Iris pigment epithelial cell (primary cell): ENCODE measurements at places on chromosomes 3 and 15.

DNA sequence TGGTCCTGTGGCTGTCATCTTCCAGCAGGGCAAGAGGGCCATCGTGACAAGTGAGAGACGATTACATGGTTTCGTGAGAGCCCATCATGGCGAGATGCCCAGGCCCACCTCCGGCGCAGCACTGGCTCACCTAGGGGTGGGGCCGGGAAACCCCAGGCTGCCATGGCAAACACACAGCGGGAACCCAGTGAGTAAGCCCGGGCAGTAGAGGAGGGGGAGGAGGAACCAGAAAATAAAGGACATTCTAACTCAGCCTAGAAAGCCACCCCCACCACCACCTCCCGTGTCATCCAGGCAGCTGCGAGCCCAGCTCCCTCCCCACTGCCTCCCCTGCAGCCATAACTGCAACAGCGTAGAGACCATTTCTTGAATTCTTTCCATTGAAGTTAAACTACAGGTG lies 52.3 kb downstream of the PCSK6 start:
- no peak for DNase-seq

- DNase-seq, result peak; percentile 72
Measured at GRCh38 chr3:192917028-192917403, 640 bp downstream of the MB21D2 start.

DNA sequence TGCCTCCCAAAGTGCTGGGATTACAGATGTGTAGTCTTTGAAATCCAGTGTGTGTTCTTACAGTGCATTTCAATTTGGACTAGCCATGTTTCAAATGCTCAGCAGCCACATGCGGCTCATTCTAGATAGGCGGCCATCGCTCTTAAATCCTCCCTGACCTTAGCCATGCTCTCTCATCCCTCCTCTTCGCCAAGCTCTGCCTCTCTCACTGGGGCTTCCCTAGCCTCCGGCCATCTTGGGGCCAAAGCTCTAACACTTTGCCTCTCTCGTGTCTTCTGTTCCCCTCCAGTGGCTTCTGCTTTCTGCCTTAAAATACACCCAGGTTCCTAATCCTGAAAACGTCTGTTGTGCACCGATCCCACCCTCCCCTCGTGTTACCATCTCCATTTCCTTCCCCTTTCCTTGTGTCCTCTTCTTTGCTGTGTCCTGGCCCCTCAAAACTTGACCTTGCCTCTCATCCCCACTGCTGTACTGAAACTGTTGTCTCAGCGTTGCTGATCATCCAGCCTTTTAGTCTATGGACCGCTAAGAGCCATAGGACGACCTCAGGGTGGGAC lies 1.4 kb upstream of the GHRL start:
- no peak for DNase-seq

GRCh38 chr3:17473761-17474160 lies 268.7 kb downstream of the TBC1D5 start:
- DNase-seq, result peak; percentile 9

DNA sequence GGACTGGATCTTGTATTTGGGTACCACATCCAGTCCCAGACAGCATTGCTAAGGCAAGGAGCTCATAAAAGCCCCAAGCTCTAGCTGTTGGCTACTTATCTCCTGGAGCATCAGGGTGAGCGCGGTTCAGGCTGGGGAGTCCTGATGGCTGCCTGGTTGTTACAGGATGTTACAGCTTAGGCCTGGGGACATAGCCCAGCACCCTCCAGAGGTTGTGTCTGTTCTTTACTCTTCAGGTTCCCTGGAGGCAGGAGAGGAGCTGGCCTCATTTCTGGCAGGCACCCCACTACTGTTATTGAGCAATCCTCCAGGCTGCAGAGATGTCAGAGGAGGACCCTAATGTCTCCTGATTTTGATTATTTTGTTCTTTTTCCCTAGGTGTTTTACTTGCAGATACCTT lies 26.6 kb downstream of the APBA2 start:
- peak; percentile 41 for DNase-seq

DNA sequence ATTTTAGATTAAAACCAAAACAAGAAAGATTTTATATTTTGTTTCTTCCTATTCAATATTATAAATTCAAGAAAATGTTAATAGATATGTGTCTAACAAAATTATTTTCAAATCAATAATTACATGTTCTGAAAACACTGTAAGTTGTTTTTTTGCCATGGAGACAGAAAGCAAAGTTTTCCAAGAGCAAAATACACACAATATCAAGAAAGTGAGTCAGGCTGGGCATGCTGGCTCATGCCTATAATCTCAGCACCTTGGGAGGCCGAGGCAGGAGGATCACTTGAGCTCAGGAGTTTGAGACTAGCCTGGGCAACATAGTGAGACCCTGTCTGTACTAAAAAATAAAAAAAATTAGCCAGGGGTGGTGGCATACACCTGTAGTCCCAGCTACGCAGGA lies 71.7 kb downstream of the TTC23 start:
- DNase-seq, result no peak

DNA sequence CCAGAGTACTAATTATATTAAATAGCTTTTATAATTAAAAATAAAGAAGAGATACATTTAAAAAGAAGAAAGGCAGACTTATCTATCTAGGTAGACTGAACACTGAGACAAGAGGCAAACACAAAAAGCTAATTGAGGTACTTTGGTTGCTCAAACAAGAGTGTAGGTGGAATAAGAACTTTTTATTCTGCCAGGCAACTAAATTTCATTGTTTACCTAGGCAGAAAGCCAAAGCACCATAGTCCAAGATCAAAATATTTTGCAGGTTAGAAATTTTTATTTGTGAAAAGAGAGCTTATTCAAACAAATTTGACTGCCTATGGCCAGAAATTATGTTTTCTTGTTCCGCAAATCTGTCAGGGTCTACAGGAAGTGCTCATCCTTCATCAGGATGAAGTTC lies 499.6 kb upstream of the GBE1 start:
- DNase-seq, result no peak

DNA sequence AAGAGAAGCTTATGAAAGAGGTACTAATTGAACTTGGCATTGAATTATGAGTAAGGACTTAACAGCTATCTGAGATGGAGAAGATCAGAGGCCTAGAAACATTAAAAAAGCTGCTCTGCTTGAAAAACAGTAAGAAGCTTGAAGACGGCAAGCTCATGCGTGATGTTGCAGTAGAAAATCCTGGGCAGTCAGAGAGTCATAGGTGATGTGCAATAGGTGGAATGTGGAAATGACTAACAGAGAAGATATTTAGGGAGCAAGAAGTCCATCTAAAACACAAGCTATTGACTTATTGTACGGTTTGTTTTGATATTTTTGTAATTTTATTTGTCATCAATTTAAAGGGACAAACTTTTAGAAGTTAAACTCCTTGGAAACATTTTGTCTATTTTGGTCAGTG lies 1101.4 kb downstream of the ROBO2 start:
- DNase-seq, result peak; percentile 95

- DNase-seq, result no peak
Measured at GRCh38 chr3:166304584-166304983, 467.4 kb upstream of the BCHE start.

- no peak for DNase-seq
Measured at GRCh38 chr3:147736226-147736625, 327.1 kb downstream of the ZIC1 start.

DNA sequence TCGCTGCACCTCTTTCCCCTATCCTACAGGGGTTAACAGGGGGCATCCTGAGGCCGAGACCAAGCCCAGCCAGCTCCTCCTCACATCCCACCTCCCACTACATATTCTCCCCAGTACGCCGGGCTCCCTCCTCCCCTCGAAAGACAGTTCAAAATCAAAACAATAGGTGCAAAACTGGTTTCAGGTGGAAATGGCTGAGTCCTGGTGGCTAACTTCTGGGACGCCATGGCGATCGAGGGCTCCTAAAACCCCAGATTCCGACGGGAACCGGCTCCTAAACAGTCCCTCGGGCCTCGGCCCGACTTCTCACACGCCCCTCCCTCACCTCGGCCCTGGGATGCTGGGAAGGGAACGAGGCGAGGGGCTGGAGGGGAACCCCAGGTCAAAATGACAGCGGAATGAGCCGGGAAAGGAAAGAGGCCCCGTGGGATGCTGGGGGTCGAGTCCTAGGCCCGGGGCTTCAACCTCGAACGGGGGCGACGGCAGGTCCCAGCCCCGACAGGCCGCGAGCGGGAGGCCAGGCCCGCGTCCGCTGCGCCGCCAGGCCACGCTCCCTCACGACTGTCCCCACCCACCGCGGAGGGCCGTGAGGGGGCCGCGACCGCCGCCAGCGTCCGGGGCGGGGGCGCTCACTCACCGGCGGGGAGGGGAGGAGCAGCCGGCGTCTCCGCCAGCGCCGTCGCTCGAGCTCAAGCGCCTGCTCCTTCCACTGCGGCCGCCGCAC lies 492 bp downstream of the TMCC1 start:
- DNase-seq, result no peak

GRCh38 chr3:50212971-50213370 lies 7.9 kb downstream of the SLC38A3 start:
- DNase-seq, result no peak

GRCh38 chr3:133283958-133284807 lies 115.7 kb upstream of the BFSP2 start:
- no peak for DNase-seq

DNA sequence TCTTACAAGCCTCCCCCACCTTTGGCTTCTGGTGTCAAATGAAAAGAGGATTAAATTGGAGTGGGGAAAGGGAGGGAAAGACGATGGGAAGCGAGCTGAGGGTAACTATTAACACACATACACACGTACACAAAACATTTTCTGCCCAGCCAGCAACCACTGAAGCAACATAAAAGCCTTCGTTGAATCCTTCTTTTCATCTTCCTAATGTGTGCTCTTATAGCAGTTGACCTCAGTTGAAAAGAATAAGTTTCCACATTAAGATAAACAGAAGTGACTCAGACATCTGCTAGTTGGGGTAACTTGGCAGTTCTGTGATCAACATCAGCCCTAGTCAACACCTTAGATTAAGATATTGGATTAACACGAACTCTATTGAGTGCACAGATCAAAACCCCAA lies 558.5 kb downstream of the MECOM start:
- peak; percentile 85 for DNase-seq

- no peak for DNase-seq
Measured at GRCh38 chr3:20478436-20478835, 292.4 kb upstream of the SGO1 start.

GRCh38 chr3:65425880-65426279 lies 612.8 kb downstream of the MAGI1 start:
- peak; percentile 29 for DNase-seq

GRCh38 chr15:34214135-34214534 lies 4.2 kb upstream of the KATNBL1 start:
- no peak for DNase-seq

DNA sequence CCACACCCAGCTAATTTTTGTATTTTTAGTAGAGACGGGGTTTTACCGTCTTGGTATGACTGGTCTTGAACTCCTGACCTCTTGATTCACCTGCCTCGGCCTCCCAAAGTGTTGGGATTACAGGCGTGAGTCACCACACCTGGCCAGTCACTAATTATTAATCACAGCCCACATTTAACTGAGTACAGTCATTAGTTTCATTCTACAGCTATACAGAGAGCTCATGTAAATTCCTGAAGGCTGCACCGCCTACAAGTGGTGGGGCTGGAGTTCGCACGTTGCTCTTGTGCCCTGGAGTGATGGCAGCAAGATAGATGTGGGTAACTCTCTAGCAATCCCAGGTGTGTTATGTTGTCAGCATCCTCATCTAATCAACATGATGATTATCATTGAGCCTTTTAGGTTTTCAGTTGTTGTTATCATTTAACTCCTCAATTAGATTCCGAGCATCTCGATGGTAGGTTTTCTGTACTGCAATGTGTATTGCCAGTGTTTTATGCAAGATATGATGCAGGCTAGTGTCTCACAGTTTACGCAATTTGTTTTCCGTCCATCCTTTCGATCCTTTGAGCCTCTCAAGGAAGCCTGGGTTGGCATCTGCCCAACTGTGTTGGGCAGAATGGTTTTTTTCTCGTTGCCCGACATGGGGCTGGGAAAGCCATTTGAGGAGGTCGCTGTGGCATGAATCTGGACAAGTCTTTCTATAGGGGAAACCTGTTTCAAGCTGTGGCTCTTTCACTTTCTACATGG lies 216.3 kb downstream of the LPP start:
- no peak for DNase-seq

- no peak for DNase-seq
Measured at GRCh38 chr3:56725175-56725574, 42.1 kb upstream of the TASOR start.

DNA sequence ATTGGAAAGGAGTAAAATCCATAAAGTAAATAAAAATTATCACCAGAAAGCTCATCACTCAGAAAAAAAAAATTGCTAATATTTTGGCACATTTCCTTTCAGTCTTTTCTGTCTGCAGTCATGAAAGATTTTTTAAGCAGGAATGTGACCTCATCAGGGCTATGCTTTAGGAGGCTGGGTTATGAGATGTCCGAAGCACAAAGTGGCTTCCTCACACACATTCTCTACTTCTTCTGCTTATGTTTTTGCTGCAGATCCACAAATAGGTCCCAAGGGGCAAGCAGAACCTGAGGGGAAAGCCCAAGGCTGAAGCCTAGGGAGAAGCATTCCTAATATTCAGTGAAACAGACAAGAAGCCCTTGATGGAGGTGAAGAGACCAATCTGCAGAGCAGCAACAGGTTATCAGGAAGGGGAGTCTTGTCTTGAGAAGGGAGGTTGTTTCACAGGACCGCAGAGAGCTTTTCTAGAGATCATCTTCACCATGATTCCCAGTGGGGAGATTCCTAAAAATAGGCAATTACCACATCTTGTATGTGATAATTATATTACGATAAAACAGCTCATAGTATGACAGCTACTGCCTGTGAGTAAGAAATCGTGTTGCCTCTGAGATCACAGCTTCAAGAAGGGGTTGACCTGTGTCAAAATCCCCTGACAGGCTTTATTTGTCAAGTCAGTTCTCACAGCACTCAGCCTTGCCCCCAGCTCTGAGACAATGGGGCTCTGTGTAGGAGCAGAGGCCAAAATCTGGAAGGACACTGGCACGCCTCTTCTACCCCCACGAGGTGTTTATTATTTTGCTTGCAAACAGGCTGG lies 60.5 kb downstream of the IGF2BP2 start:
- peak; percentile 75 for DNase-seq

DNA sequence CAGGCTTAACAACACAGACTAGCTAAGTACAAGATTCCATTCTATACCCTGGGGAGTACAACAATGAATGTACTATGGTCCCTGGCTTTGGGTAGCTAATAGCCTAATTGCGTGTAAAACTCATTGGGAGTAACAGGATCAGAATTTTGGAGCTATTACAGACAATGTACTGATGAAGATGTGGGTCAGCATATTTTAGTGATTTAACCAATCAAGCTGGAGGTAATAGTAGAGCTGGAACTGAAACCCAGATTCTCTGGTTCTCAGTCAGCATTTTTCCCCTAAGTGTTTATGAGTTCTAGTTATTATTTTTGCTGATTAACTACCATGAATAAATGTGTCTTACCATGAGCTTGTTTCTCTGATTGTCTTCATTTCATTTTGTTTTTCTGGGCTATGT lies 578.7 kb downstream of the NLGN1 start:
- no peak for DNase-seq

DNA sequence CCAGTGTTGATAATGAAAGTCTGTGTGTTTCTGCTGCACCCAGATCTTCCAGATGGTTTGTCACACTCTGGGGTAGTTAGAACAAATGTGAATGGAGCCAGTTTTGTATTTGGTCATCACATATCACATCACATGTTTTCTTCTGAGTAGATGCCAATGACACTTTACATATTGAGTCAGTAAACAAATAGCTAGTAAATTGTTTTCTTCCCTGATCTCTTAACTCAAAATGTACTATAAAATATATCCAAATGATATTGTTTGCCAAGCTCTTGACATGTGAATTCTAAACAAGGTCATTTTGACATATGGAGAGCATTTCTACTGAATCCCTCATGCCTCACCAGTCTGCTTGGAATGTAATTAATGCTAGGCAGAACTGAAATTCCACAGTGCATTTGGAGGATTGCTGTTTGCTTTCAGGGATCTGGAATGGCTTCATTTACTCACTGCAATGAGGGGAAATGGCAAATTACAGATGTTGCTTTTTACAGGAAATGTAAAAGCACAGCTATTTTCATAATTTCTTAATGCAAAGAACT lies 45.0 kb downstream of the PDHB start:
- DNase-seq, result peak; percentile 62
